ENCODE measurements at places on chromosomes 11 and 22.

DNA sequence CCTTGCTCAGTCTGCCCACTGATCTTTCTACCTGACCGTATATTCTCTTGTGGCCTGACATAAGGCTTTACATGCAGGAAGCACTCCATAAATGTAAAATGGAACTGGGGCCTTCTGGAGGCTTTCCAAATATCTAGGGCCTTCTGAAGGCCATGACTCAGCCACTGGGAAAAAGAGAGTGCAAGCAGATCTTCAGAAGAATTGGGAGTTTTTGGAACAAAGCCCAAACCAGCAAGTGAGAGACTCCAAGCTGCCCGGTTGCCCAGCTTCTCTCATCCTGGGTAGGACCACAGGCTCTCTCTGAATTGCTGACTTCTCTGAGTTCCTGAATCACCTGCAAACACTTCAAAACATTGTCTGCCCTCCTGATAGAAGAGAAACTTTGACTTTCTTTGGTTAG, 107.9 kb upstream of the BMAL1 start:
- DNase-seq, result no peak

GRCh38 chr11:35377262-35377661, 42.1 kb downstream of the SLC1A2 start:
- DNase-seq, result no peak

GRCh38 chr22:22461583-22461982, 47.0 kb downstream of the ZNF280B start:
- DNase-seq, result no peak

- DNase-seq, result no peak
Observed at GRCh38 chr11:18723991-18724390, 2.0 kb downstream of the IGSF22 start.

DNA sequence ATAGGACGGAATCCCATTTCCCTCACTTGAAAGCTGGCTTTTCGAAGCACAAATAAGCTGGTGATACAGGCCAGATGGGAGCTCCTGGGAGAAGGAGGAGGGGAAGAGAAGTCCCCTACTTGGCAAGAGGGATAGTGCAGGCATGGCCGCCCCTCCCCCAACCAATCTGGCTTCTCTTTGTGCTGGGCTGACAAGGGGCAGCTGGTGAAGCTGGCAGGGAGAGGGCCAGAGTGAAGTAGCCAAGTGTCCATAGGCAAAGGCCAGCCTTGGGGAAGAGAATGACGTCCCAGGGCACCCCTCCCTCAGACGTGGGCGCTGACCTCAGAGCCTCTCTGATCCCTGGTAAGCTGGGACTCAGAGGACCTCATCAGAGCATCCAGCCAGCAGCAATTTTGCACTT, 78.7 kb upstream of the GRAMD1B start:
- no peak for DNase-seq

DNA sequence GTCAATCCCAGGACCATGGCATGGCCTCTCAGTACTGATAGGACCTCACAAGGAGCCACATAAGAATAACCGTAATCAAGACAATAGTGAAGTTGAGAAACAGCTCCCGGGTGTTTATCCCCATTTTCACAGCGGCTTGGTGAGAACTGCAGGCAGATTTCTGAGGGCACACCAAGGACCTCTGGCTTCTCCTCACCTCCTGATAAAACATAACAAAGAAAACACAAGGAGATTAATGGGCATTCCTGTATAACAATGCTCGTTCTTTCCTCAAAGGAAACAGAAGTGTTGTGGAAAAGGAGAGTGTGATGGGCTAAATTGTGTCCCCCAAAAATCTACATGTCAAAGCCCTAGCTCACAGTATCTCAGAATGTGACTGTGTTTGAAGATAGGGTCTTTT, 4.0 kb downstream of the SLN start:
- DNase-seq, result no peak

GRCh38 chr11:83736684-83737083, 450.5 kb upstream of the CCDC90B start:
- no peak for DNase-seq

DNA sequence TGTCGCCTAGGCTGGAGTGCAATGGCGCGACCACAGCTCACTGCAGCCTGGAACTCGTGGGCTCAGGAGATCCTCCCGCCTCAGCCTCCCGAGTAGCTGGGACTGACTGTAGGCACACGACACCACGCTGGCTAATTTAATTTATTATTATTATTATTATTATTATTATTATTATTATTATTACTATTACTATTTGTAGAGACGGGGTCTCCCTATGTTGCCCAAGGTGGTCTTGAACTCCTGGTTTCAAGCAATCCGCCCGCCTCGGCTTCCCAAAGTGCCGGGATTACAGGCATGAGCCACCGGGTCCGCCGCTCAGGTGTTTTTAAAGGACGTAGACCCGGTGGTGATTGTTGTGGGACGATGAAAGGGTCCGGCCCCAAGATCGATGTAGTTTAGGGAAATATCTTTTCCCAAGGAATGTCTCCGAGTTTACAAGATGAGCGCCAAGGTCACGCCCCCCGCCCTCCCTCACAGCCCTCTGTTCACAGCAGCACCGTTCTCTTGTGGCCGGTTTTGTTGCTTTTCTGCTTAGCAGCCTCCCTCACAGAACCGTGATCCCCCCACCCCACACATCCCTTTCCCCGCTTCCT, 728 bp upstream of the POGLUT3 start:
- DNase-seq, result no peak

DNA sequence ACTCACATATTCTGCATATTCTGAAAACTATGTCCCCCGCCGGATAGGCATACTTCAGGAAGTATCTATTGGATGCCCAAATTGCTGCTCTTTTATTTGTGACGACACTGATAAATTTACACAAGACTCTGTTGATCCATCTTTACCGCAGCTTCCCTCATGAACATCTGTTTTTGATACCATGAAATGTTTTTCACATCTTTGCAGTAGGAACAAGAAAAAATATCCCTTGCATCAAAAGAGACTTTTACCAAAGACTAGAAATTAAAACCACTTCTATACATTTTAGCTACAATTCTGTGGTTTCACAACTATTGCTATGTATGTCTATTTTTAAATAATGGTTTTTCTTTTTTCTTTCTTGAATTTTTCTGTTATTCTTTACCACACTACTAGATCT, 15.3 kb downstream of the POU2AF2 start:
- no peak for DNase-seq

All from activated effector memory CD4-positive, alpha-beta T cell treated with Interleukin-2 at 50 U/mL for 16 hours (primary cell).